Stimulated activated CD8-positive, alpha-beta memory T cell treated with anti-CD3 and anti-CD28 coated beads, Interleukin-4, amount 100 ng/mL, for 4 hours (primary cell): ENCODE measurements at places on chromosomes 6 and 20.

- DNase-seq = peak; percentile 22
These were observed 4.0 kb downstream of the CDKN1A start for GRCh38 chr6:36682328-36683144.

DNA sequence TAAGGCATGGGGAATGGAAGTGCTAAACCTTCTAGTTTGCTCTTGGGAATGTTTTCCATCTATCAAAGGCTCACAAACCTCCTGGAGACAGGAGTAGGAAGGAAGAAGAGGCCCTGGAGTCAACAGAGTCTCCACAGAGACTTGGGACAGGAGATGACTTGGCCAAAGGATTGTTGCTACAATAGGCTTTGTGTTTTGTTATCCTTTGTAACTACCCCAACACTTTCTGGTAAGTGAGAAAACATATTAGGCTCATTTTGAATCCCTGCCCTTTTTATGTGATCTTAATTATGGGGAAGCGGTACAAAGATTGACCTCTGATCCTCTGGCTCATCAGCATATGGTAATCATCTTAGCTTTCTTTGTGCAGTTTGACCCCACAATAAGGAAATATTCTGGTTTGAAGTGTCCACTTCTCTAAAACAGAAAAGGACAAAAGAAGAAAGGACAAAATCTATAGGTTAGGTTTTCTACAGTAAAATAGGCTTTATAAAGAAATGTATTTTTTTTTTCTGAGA lies 24.1 kb upstream of the GTF3C6 start:
- no peak for DNase-seq

DNA sequence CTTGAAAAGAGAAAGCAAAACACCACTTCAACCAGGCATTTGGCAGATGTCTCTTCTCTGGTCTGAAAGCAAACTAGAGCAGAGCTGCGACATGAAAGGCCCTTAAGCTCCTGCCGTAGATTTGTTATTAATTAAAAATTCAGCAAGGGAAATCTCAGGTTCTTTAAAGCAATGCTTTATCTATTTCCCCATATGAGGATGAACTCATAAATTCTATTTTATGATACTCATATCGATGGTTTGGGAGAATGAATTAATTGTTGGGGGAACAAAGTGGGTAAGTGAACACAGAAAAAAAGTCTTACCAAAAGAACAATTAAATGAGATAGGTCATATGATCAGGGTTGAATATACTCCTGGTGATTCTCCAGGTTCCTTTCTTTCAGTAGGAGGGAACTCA lies 464.7 kb upstream of the SLC35B3 start:
- no peak for DNase-seq

- no peak for DNase-seq
These were observed 113.2 kb downstream of the CARMIL1 start for GRCh38 chr6:25392372-25392771.
